SJSA1 (cell line): ENCODE measurements at places on chromosomes 3 and 15. TPM values are rescaled to one million over a fixed set of nuclear protein-coding genes. Genes with fewer than 3 reads are reported as not detected.

DNA sequence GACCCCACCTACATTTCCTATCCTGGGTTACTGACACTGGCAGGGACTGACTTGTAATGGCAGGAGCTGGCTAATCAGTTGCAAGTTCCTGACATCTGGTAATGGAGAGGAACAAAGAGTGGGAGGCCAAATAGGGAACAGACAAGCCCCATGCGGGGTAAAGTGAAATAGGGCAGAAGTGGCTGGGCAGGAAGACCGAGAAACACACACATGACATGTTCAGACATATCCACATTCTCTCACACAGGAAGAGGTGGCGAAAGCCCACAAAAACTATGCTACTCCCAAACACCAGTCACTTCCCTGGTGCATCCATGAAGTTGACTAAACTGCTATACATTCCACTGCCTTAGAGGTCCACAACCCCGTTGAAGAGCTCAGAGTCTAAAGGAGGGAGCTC is 394.1 kb upstream of the TBL1XR1 start:
- no peak for DNase-seq

GRCh38 chr3:171481011-171481410 is 20.8 kb upstream of the TNIK start:
- DNase-seq, result no peak

The CX3CR1 gene
- not detected in 2 replicates for total RNA-seq

DNA sequence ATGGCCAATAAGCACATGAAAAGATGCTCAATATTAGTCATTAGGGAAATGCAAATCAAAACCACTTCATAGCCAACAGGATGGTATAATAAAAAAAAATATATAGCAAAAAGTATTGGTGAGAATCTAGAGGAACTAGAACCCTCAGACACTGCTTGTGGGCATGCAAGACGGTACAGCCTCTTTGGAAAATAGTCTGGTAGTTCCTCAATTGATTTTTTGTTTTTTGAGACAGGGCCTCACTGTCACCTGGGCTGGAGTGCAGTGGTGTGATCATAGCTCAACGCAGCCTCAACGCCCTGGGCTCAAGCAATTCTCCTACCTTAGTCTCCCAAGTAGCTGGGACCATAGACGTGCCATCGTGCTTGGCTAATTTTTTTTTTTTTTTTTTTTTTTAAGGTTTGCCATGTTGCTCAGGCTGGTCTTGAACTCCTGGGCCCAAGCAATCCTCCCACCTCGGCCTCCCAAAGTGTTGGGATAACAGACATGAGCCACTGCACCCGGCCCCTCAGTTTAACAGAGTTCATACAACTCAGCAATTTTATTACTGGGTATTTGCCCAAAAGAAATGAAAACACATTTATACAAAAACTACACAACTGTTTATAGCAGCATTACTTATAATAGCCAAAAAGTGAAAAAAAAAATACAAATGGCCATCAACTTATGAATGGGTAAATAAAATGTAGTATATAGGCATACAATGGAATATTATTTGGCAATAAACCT is 5.1 kb downstream of the PRC1 start:
- DNase-seq, result no peak

The ST3GAL6 gene
- not detected in 2 replicates for total RNA-seq
